ENCODE measurements at places on chromosomes 4 and X. TPM values are rescaled to one million over a fixed set of nuclear protein-coding genes. Genes with fewer than 3 reads are reported as not detected.

GCNA gene
- 0.98 TPM for total RNA-seq

UTP14A gene
- 24.9 TPM for total RNA-seq

TMEM271 gene
- total RNA-seq: not detected

CTAG2 gene
- not detected for total RNA-seq

UNC5C gene
- not detected for total RNA-seq

SPP1 gene
- total RNA-seq: not detected

ARR3 gene
- not detected for total RNA-seq

CENPC gene
- total RNA-seq: 16.9 TPM

IL3RA gene
- total RNA-seq: 9.0 TPM

RASSF6 gene
- total RNA-seq: not detected

GAGE10 gene
- not detected for total RNA-seq

RPS6KA3 gene
- 94.1 TPM for total RNA-seq

GSX2 gene
- total RNA-seq: not detected

CXCL8 gene
- total RNA-seq: 69.8 TPM

NXF2B gene
- total RNA-seq: not detected

PAGE2B gene
- not detected for total RNA-seq

ADH4 gene
- total RNA-seq: not detected

TMEM35A gene
- total RNA-seq: 0.65 TPM

RLIM gene
- 52.1 TPM for total RNA-seq

XG gene
- total RNA-seq: 0.11 TPM

RTL3 gene
- total RNA-seq: not detected

MID2 gene
- 32.5 TPM for total RNA-seq

ABCE1 gene
- total RNA-seq: 144 TPM

RTL5 gene
- total RNA-seq: 0.33 TPM

TRIM60 gene
- not detected for total RNA-seq

FAM184B gene
- total RNA-seq: not detected

AVPR2 gene
- 3.5 TPM for total RNA-seq

SPANXD gene
- total RNA-seq: not detected

OR13H1 gene
- not detected for total RNA-seq

IQCM gene
- total RNA-seq: not detected

FAM47E gene
- total RNA-seq: 0.22 TPM

GLUD2 gene
- total RNA-seq: 0.43 TPM

All from dermis lymphatic vessel endothelial cell (primary cell).